Esophagus squamous epithelium (tissue), 5 donors: ENCODE measurements at places on chromosomes 6 and 20.

DNA sequence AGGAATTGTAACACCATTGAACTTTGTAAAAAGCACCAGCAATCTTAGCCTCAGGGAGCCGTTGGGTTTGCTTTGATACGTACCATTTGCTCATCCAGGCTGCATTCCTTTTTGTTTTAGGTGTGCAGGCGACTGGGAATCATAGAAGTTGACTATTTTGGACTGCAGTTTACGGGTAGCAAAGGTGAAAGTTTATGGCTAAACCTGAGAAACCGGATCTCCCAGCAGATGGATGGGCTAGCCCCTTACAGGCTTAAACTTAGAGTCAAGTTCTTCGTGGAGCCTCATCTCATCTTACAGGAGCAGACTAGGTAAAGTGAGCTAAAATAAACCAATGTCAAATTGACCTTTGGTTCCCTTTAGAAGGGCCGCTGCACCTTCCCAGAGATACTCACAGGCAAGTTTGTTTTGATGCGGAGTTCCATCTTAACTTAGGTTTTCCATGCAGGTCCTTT, 1.6 kb downstream of the MYLIP start:
- DNase-seq, result no peak

DNA sequence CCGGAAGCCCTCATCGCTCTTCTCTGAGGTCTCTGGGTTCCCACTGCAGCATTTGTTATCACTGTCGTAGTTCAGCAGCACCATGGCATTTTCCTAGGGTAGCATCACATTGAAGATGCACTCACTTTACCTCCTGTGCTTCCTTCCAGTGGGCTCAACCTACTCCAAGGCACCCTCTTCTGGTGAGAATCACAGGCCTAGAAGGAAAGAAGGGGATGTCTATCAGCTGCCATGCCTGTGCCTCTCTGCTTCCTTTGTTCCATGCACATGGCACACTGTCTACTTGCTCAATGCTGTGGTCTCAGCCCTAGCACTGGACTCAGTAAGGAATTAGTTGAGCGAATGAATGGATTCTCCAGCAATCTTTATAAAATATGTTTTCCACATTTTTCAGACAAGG, 22.6 kb downstream of the CST4 start:
- no peak for DNase-seq

GRCh38 chr20:57922083-57922482, 212.3 kb upstream of the PMEPA1 start:
- no peak for DNase-seq

GRCh38 chr6:34324738-34325444, 67.6 kb downstream of the NUDT3 start:
- DNase-seq, result no peak

DNA sequence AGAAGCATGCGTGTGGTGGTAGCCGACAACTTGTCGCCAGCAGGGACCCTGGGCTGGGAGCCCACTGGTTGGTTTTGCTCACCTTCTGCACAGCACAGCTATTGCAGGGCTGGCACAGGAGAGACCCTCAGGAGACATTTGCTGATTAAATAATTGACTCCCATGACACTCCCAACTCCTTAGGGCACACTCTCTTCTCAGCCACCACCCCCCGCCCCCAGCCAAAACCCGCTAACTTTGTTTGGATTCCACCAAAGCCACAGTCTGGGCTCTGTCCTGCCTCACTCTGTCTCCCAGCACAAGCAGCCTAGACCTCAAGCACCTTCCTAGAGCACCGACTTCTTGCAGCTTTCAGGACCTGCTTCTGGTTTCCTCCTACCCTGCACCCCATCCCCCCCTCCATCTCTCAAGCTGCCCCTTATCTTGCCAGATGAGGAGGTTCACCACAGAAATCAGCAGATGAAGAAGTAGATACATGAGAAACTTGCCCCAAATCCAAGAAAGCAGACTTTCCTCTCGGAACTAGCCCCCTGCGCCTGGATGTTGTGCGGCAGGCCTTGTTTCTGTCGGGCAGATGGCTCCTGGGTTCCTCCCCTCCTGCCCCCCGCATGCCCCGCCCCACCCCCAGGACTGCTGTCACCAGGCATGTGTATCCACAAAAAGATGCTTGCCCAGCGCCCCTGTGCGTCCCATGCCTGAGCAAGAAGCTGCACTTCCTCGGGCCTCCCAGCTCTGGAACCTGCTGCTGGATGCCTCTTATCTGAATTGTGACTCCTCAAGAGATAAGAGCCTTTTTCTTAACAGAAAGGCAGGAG, 35.0 kb upstream of the CD93 start:
- DNase-seq, result no peak

DNA sequence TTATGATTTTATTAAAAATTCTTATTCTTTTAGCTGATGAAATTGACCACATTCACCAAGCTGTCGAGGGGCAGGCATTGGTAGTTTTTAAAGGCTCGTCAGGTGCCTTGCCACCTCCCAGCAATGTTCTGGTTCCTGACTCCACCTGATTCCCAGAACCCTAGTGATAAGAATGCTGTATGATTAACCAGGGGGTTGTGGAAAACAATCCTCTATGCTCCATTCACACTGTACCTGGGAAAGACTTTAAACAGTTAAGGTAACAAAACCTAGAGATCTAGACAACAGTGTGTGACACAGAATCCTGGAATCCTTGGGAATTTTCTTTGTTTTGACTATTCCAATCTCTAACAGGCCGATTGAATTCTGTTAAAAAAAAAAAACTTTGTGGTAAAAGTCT, 165.7 kb upstream of the OLIG3 start:
- no peak for DNase-seq

GRCh38 chr6:112835078-112835477, 487.9 kb downstream of the RFPL4B start:
- DNase-seq, result no peak

- no peak for DNase-seq
Observed at GRCh38 chr20:21019814-21020658, 86.1 kb downstream of the LINC00237 start.

DNA sequence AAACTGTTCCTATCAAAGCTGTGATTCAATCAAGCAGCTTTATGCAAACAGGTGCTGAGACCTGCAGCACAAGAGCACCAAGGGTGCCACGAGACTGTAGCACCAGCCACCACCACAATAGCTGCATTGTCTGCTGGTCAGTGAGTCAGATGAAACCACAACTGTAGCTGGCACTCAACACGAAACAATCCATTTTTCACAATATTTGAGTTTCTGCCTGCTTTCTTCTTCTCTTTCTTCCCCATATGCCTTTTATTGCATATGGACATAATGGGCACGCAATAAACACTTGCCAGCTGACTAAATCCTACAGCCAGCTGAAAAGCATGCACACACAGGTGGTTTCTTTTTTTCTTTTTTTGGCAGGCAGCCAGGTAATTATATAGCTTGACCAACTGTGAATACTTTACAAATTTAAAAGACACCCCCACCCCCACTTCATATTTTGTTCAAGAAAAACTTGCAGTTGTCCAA, 16.6 kb downstream of the SLC2A12 start:
- no peak for DNase-seq

GRCh38 chr6:146950351-146950835, 253.8 kb upstream of the STXBP5 start:
- no peak for DNase-seq

- DNase-seq, result no peak
Observed at GRCh38 chr20:58308680-58309527, 611 bp upstream of the RAB22A start.

DNA sequence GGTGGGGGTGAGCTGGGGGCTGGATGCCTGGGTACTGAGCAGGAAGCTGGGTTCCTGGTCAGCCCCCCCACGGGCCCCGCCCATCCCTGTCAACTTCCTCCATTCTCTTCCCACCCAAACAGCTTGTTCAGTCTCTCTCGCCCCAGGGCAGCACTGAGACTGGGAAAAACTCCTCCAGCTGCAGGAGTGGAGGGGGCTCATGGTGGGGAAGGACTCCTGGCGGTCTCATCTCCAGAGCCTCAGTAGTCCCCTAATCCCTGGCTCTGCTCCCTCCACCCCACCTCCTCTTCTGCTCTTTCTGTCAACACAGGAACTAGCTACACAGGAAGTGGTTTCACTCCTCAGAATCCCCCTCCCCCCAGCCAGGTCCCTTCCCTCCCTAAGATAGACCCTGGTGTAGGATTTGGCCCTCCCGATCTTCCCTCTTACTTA, at the start of gene GPSM3:
Gene GPSM3, minus strand, starts transcription at position 36 of the 432 bp plus-strand sequence. CDS start 130 bp downstream, outside the sequence.
- DNase-seq, result no peak

DNA sequence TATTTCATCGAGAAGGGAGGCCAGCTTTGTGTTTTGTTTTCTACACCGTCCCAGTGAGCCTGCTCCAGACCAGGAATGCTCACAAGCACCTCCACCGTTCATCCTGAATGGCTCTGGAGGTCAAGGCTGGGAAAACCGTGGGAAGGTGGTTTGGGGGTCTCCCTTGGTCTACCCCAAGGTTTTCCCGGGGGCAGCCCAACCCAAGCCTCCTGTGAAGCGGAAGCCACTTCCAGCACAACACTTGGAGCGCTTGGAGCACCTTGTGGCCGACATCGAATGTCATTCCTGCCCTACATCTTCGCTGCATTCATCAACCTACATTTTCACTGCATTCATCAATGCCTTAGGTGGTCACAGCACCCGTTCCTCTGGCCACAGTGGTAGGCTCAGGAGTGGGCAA, 255.6 kb upstream of the PMEPA1 start:
- no peak for DNase-seq

DNA sequence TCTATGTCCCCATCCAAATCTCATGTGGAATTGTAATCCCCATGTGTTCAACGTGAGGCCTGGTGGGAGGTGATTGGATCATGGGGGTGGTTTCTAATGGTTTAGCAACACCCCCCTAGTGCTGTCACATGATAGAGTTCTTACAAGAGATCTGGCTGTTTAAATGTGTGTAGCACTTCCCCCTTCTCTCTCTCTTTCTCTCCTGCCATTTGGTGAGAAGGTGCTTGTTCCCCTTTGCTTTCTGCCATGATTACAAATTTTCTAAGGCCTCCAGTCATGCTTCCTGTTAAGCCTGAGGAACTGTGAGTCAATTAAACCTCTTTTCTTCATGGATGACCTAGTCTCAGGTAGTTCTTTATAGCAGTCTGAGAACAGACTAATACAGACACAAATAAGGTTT, 165.4 kb downstream of the OGFRL1 start:
- DNase-seq, result no peak

DNA sequence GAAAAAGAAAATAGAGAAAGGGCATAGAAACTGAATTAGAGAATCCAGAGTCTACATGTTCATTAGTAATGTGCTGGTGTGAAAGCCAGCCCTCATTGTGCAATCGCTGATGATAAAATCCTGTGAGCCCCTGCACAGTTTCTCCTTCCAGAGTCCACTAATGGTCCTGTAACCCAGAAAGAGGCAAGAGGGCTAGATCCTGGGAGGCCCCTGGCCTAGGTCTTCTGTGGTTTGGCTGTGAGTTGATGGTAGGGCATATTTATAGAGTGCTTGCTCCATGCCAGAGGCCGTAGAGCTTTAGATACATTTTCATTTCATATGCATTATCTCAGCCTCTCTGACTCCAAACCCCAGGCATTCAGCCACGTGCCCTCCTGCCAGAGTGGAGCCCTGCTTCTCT, 94.9 kb upstream of the MTHFD1L start:
- DNase-seq, result no peak

DNA sequence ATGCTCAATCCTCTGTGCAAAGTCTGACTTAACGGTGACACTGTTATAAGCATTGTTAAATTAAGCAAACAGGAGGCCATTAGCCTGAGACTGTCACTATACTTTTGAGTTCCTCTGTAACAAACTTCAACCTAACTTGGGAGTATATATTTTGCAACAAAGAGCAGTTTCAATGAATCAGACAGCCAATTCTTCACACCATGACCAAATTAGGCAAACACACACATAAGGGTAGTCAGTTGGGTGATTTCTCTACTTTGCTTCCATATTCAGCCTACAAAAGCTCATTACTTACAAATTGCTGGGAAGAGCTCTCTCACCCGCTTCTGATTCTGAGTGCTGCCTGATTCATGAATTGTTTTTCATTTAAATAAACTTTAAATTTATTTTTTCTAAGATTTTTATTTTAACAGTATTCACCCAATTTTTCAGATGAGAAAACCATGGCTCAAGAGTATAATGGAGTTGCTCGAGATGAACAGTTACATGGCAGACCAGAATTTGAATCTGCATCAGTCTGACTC, 60.5 kb downstream of the HACE1 start:
- DNase-seq, result no peak

DNA sequence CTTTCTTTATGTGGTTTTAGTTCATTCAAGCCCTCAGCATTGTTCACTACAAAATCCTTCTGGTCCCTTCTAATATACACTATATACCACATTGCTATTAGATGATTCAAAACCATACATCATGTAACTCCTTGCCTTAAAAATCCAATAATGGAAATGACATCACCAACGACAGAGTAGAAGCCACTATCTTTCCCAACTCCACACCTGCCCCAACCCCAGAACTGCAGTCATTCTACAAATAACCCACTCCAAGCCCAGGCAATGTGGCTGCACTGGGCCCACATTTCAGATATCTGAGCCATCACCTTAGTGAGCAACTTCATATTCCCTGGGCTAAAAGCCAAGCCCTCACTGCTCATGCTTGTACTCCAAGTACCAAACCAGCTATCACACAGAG, 22.6 kb upstream of the RUNX2 start:
- no peak for DNase-seq

DNA sequence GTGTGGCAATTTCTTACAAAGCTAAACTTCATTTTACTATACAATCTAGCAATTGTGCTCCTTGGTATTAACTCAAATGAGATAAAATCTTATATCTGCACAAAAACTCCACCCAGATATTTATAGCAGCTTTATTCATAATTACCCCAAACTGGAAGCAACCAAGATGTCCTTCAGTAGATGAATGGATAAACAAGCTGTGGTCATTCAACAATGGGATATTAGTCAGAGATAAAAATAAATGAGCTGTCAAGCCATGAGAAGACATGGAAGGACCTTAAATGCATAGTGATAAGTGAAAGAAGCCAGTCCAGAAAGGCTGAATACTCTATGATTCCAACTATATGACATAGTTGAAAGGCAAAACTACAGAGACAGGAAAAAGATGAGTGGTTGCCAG, 98.9 kb upstream of the BMP2 start:
- DNase-seq, result no peak

- DNase-seq, result no peak
Observed at GRCh38 chr20:652615-653109, 338 bp downstream of the SRXN1 start.

GRCh38 chr6:119979862-119980261, 630.3 kb upstream of the MAN1A1 start:
- DNase-seq, result no peak

DNA sequence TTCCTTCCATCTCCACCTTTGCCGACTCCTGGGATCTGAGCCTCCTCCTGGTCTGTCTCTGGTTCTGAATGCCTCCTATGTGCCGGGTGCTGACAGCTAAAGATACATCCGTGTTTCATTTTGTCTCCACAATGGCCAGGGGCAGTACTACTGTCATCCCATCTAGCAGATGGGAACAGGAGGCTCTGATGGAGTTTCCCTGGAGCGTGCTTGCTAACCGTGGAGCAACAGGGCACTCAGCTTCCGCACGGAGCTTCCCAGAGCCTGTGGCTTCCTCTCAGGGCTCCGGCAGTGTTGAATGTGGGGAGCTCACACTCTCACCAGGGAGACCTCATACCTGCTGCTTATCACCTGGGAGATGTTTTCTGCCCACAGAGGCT, 11.9 kb upstream of the NPBWR2 start:
- no peak for DNase-seq

- no peak for DNase-seq
Observed at GRCh38 chr6:13813621-13814175, 659 bp downstream of the MCUR1 start.
